ENCODE measurements at places on chromosomes 11 and 22.

- DNase-seq, result no peak
These were observed 53.1 kb downstream of the SLC22A12 start for GRCh38 chr11:64643920-64644646.

DNA sequence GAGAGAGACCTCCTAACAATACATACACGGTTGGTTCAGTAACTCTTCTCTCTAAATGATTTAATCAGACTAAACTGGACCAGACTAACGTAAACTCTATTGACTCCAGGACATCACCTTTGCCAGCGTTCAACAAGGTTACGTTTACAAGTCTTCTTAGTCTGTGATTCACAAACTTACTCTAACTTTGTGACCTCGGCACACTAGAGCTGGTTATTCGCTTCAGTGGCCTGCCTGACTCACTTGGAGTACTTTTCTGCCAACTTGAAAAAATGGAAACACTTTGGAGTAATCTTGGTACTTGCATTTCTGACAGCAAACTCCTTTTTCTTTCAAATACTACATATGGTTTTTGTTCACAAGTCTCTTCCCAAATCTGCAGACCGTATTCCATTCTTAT is 26.2 kb downstream of the MTMR2 start:
- no peak for DNase-seq

GRCh38 chr22:37127350-37127878 is 17.9 kb upstream of the TMPRSS6 start:
- DNase-seq, result no peak

DNA sequence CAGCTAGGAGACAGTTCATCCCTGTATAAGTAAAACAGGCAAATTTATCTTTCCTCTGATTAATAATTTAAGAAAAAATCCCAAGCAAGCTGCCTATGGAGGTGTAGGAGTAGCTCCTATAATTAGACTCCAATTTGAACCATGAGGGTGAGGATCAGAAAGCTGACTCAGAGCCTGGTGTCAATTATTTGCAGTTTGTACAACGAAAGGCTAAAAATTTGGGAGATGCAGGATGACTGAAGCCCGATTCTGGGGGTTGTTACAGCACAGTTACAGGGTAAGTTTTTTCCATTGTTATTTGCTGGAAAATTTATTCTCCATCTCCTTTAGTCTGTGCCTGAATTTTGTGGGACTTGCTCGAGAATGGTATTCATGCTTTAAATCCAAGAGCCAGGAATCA is 359.4 kb upstream of the CCDC90B start:
- no peak for DNase-seq

DNA sequence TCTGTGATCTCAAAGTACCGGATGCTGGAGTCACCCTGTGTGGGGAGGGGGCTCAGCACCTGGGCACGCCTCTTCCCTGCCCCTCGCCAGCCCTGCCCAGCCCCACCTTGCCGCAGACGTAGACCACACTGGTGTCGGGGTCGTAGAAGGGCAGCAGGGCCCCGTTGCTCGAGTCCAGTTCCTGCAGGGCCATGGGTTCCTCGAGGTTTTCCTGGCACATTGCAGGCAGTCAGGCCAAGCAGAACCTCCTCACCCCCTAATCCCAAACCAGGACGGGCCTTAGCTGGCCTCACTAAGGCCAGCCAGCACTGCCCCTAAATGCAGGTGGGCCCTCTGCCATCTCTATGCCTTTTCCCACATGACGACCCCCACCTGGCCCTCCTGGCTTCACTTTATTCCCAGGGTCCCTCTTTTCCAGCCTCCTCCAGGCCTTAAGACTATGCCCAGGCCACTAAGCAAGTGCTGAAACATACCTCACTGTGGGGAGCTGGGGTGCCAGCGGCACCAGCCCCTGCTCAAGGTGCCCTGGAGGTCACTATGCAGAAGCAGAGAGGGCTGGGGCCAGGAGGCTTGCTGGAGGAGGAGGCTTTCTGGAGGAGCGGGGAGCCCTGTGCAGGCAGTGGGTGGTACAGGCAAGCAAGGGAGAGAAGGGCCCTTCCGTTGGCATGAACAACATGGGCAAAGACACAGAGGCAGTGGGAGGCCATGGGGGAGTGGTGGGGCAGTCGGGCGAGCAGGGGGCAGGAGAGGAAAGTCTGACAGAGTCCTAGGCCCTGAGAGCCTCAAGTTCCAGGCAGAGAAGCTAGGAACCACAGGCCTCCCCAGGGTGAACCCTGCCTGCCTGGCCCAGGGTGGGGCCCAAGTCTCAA is 2.8 kb downstream of the CORO1B start:
- DNase-seq, result no peak

GRCh38 chr11:30422447-30423278 is 99.8 kb downstream of the ARL14EP start:
- DNase-seq, result no peak

GRCh38 chr22:17797721-17798559 is 23.7 kb upstream of the BID start:
- no peak for DNase-seq

DNA sequence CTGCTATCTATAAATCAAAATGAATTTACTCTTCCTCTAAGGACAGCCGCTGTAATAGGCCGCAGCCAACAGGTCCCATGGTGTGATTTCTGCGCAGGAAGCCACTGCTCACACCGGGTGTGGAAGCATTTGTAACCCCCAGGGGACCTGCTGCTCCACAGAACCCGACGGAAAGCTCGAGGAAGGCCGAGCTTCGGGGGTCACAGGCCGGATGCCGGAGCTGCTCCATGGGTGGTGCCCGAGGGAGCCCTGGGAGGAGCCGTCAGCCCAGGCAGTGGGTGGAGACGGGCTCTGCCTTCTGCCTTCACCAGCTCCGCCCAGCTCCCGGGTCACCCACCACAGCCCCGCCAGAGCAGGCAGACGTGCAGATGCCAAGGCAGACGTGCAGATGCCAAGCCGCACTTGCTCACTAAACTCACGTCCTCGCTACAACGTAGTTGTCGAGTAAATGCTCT is 63.5 kb downstream of the BRD1 start:
- peak; percentile 42 for DNase-seq

GRCh38 chr11:100927579-100927978 is 202.0 kb downstream of the PGR start:
- no peak for DNase-seq

- no peak for DNase-seq
These were observed 453.1 kb downstream of the NELL1 start for GRCh38 chr11:21122523-21122922.

- no peak for DNase-seq
These were observed 103.3 kb downstream of the PDE3B start for GRCh38 chr11:14746857-14747395.

GRCh38 chr11:122727101-122727929 is 71.8 kb downstream of the UBASH3B start:
- no peak for DNase-seq

DNA sequence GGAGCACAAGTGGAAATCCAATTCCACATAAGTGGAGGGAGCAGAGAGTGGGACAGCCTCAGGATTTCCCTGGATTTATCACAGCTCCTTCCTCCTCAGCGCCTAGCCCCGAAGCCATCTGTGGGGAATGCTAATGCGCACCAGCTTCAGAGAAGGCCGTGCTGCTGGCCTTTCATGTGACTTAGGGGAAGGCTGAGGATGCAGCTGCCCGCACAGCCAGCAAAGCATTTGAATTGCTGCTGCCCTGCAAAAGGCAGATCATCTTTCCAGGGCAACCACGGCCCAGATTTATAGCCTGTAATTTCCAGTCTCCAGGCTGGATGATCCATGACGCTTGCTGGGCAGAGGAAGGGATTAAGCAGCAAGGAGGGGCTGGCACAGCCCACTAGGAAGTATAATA is 29.9 kb downstream of the SYN3 start:
- no peak for DNase-seq

DNA sequence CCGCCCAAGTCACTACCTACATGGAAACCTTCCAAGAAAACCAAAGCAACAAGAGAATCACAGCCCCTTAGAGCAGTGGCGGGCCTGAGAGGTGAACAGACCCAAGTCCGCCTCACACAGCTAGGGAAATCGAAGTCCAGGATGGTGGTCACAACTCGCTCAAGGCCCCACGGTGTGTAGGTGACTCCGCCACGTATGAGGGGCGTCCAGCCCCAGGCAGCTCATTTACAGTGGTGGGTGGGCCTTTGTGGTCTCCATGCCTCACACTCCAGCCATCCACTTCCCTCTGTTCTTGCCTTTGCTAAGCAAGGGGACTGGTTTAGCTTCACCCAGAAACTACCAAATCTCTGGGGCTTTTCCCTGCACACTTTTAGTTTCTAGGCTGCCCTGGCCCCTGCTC is 9.7 kb upstream of the TCF20 start:
- no peak for DNase-seq

DNA sequence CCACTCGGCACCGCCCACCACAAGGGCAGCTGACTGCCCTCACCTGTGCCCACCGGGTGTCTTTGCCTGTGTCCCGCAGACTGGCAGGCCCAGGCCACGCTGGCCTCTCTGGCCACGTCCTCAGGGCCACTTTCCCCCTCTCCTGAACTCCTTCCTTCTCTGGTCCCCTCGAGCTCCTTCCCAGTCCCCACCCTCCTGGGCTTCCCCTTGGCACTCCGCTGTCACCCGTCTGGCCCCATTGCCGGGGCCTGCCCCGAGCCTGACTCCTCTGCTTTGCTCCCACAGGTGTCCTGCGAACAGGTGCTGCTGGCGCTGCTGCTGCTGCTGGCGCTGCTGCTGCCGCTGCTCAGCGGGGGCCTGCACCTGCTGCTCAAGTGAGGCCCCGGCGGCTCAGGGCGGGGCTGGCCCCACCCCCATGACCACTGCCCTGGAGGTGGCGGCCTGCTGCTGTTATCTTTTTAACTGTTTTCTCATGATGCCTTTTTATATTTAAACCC is 14.2 kb downstream of the MCAT start:
- no peak for DNase-seq

GRCh38 chr11:65540290-65541092 is 15.6 kb downstream of the SCYL1 start:
- peak; percentile 97 for DNase-seq

- DNase-seq, result peak; percentile 72
These were observed 4.4 kb downstream of the CAVIN3 start for GRCh38 chr11:6315811-6316425.

DNA sequence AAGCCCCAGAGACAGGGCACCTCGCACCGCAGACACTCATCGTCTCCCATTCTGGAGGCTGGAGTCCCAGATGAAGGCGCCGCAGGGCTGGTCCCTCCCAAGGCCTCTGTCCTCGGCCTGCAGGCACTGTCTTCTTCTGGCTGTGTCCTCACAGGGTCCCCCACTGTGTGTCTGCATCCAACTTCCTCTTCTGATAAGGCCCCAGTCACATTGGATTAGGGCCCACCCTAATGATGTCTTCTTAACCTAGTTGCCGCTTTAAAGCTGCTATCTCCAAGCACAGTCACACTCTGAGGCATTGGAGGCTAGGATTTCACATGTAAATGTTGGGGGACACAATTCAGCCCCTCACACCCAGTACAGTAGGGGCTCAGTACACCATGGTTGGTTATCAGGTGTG is 48.9 kb downstream of the DHCR7 start:
- no peak for DNase-seq

- peak; percentile 70 for DNase-seq
These were observed 368.9 kb downstream of the BUD13 start for GRCh38 chr11:116403794-116404461.

GRCh38 chr22:34105461-34106062 is 185.3 kb upstream of the LARGE1 start:
- DNase-seq, result peak; percentile 65

GRCh38 chr11:27150098-27150497 is 109.5 kb downstream of the BBOX1 start:
- no peak for DNase-seq

DNA sequence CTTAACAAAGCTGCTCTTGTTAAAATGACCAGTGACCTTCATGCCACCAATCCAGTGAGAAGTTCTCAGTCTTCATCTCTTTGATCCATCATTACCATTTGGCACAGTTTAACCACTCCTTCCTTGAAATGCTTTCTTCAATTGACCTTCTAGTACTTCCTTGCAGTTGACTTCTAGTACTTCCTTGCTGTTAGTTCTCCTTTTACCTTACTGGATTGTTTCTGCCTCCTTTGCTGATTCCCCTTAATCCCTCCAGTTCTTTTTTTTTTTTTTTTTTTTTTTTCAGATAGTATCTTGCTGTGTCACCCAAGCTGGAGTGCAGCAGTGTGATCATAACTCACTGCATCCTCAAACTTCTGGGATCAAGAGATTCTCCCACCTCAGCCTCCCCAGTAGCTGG is 66.0 kb upstream of the HORMAD2 start:
- no peak for DNase-seq

GRCh38 chr11:100831929-100832494 is 144.9 kb downstream of the ARHGAP42 start:
- no peak for DNase-seq

DNA sequence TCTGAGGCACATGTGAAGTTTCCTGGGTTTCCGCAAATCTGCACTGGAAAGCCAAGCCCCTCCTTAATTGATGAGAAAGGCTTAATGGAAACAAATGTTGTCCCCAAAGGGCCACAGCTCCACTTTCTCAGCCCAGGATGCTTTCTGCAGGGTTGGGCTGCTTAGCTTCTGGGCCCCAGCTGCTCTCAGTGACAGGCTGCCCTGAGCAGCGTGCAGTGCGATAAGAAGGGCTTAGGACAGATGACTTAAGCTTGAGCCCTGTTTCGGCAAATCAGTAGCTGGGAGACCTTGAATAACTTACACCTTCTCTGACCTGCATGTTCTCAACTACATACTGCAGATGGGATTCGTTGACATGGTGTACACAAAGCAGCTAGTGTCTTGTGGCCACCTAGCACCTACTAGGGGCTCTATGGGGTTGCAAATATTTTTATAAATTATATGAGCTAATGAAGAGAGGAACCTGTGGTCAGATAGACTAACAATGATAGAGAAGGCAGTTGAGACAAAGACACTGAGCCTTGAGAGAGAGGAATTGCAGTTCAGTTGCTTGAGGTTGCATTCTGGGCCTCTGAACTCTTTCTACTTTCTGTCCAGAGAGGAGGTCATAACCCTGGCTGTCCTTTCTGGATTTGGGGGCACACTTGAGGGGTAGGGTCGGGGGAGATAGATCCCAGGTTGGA is 11.5 kb downstream of the STX3 start:
- DNase-seq, result peak; percentile 85

DNA sequence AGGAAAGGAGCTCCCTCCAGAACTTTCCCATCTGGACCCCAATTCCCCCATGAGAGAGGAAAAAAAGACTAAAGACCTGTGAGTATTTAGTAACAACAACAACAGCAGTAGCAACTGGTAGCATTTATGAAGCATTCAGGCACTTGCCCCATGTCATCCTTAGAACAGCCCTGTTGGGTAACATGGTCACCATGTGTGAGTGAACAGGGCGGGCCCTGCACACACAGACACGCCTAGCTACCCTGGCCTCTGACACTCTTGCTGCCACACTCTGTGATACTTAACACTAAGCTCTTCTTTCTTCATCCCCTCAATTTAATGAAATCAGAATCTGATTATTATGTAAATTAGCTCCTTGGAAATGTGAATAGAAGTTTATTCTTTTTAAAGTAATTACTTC is 26.1 kb upstream of the SLC25A18 start:
- no peak for DNase-seq

All from D341Med (cell line).